ENCODE measurements at places on chromosomes 6 and 20. TPM values are rescaled to one million over a fixed set of nuclear protein-coding genes. Genes with fewer than 3 reads are reported as not detected.

Gene ULBP1
- 0.80 TPM for total RNA-seq

Gene FLRT3
- total RNA-seq: 1.8 TPM

Gene LATS1
- total RNA-seq: 7.7 TPM

Gene CRISP1
- total RNA-seq: not detected

Gene NR2E1
- total RNA-seq: 0.03 TPM

Gene DNMT3B
- total RNA-seq: 4.2 TPM

Gene ZSCAN23
- total RNA-seq: not detected

Gene CTCFL
- total RNA-seq: not detected

Gene RFX6
- not detected for total RNA-seq

Gene TFAP2C
- total RNA-seq: 16.1 TPM

Gene ATXN1
- total RNA-seq: 2.5 TPM

Gene SLC44A4
- 0.07 TPM for total RNA-seq

Gene NFYA
- 12.9 TPM for total RNA-seq

Gene HEY2
- total RNA-seq: not detected

Gene COL12A1
- total RNA-seq: 5.5 TPM

Gene MRPL2
- total RNA-seq: 55.4 TPM

Gene LAMA4
- total RNA-seq: 1.8 TPM

Gene IMPG1
- not detected for total RNA-seq

Gene RAET1E
- 2.0 TPM for total RNA-seq

Gene GTSF1L
- total RNA-seq: not detected

Measured in A549 treated with RU486 at 1 μM for 4 hours (cell line).